ENCODE measurements at places on chromosomes 3 and 15. TPM values are rescaled to one million over a fixed set of nuclear protein-coding genes. Genes with fewer than 3 reads are reported as not detected.

DNA sequence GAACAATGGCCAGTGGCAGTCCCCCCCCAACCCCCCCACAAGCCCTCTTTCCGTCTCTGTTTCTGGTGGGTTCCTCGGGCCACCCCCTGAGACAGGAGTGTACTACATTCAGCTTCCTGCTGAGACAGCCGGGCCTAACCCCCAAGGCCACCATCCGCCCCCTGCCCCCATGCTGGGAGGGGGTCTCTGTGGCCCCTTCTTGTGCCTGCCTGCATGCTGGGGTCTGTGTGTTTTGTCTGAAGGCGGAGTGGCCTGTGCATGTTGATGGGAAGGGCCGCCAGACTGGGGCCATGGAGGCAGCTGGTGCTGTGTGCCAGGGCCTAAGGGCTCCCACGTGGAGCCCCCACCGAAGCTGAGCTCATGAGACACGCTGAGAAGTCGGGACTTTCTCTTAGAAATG, 26.6 kb downstream of the PLXNA1 start:
- DNase-seq, result no peak

GRCh38 chr15:94584833-94585244, 353.5 kb downstream of the MCTP2 start:
- no peak for DNase-seq

DNA sequence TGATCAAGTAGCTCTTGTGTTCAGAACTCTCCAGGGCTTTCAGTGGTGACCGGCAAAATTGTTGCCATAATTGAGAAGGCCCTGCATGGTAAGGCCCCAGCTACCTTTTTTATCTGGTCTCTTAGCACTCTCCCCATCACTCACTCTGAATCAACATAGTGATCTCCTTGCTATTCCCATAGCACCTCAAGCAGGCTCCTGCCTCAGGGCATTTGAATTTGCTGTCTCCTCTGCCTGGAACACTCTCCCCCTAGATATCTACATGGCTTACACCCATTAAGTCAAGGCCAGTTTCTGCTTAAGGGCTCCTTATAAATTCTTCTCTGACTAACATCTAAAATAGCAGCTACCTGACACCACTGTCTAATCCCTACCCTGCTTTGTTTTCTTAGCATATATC, 3.3 kb upstream of the ARID3B start:
- DNase-seq, result no peak

DNA sequence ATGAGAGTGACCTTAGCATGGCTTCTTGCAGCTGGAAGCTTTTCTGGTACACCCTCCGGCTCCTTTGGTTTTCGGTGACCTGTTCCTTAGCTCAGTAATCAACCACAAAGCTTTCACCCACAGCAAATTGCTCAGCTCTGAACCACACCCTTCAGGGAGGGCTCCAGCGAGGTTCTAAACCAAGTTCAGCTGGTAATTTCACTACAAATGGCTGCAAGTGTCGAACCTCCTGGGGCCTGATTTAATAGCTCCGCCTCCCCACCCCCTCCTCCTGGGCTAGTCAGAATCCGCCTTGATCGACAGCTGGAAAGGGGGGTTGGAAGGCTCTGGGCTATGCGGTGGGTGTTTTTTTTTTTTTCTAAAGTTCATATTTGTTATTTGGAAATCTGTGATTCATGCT, 150.9 kb upstream of the MCTP2 start:
- no peak for DNase-seq

DNA sequence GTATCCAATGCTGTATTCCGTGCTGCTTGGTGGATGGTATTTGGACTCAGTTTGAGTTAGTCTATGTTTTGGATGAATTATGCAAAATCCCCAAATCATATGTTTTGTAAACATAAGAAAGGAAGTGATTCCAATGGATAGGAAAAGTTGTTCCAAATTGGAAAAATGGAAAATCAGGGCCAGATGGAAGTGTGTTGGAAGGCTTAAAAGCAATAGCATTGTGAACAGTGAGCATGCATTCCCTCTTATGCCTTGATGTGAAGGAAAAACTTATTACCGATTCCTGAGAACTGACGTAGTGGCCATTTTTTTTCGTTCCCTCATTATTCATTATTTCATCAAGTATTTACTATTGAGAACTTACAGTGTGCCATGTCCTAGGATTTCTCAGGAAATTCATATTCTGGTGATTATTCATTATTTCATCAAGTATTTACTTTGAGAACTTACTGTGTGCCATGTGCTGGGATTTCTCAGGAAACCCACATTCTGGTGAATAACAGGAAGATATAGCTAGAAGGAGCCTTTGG, 144.1 kb upstream of the TPRG1 start:
- DNase-seq, result no peak

- no peak for DNase-seq
These were observed 61.8 kb downstream of the SCN5A start for GRCh38 chr3:38587548-38588131.

DNA sequence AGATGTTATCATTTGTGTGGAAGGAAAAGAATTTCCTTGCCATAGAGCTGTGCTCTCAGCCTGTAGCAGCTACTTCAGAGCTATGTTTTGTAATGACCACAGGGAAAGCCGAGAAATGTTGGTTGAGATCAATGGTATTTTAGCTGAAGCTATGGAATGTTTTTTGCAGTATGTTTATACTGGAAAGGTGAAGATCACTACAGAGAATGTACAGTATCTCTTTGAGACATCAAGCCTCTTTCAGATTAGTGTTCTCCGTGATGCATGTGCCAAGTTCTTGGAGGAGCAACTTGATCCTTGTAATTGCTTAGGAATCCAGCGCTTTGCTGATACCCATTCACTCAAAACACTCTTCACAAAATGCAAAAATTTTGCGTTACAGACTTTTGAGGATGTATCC, 15.1 kb downstream of the KLHL24 start:
- no peak for DNase-seq

DNA sequence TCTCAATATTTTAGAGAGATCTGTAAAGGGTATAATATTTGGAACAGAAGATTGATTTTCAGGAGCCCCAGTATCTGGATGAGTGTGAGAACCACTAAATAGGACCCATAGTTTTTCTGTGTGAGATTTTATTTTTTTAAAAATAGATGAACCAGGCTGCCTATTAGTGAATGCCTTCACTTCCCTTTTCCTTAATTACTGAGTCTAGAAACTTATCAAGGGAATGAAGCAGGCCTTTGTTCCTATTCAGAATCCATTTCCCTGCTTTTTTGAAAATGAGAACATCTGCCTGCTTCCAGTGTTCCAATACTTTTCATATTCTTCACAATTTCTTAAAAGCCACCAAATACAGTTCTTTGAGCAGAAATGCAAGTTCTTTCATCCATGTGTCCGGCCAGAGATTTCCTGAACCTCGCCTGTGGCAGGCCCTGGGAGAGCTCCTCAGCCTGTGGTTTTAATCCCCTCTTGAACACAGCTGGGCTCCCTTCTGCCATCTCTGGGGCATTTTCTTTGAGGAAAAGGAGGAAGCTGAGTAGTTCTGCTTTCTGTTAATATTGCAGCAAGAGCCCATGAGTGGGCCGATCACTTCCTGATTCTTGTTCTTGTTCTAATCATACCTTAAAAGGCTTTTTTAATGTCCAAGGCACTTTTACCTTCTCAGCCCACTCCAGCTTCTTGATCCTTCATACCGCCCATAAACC, 4.7 kb downstream of the EHD4 start:
- no peak for DNase-seq

DNA sequence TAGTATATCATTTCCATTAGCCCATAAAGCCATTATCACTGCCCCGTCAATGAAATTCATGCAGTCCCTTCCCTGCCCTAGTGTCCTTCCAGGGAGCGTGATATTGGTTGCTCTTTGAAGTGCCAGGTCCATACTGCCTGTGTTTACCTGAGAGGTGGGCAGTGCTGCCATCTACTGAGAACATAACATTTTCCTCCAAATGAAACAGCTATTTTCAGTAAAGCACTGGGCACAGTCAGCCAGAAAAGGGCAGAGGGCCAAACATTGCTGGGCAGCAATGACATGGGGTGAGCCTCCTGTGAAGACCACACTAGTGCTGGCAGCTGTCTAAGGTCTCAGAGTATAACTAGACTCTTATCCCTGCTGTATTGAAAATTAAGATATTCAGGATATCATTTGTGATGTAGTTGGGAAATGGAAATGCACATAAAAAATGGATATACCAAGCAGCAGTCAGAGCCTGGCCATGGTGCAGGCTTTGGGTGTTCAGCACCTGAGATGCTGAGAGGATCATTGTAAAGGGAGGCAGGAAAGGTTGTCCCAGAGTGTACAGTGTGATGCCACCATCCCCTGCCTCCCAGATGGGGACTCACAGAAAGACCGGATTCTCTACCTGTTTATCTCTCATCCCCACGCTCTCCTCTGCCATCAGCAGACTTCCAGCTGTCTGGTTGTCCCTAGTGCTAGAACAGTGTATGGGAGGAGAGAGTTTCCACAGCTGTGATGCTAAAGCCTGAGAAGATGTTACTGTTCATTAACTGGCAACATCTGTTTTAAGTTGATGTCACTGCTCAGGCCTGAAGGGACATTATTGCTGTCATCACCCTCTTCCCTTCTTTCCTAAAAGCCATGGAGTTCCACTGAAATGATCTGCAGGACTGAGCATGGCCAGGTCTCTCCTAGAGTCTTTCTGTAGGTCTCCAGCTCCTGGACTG, 108.8 kb downstream of the ARNT2 start:
- no peak for DNase-seq

GRCh38 chr3:104018541-104018940, 1348.2 kb upstream of the ALCAM start:
- DNase-seq, result no peak

- no peak for DNase-seq
These were observed 472.7 kb upstream of the NR2F2 start for GRCh38 chr15:95857758-95858157.

DNA sequence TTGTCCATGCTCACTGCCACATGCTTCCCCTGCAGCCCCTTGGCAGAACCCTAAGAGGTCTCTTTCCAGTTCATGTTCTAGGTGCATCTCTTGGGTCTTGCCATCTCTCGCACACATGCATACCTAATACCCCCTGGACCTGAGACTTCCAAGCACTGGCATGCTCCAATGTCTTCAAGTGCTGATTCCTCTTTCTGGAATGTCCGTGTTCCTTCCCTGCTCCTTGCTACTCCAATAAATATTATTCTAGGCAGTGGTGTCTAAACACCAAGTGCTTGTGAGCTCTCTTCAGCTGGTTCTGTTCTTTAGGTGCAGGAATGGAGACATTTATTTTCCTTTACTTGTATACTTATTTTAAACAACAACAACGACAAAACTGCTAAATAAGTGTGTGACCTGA, 370.1 kb downstream of the LPP start:
- DNase-seq, result no peak

DNA sequence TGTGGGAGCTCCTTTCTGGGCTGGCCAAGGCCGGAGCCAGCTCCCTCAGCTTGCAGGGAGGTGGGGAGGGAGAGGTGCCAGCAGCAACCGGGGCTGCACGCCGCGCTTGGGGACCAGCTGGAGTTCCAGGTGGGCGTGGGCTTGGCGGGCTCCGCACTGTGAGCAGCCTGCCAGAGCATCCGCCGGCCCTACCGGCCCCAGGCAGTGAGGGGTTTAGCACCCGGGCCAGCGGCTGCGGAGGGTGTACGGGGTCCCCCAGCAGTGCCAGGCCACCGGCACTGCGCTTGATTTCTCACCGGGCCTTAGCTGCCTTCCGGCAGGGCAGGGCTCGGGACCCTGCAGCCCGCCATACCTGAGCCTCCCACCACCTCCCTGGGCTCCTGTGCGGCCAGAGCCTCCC, 651.0 kb upstream of the ARPP21 start:
- no peak for DNase-seq

DNA sequence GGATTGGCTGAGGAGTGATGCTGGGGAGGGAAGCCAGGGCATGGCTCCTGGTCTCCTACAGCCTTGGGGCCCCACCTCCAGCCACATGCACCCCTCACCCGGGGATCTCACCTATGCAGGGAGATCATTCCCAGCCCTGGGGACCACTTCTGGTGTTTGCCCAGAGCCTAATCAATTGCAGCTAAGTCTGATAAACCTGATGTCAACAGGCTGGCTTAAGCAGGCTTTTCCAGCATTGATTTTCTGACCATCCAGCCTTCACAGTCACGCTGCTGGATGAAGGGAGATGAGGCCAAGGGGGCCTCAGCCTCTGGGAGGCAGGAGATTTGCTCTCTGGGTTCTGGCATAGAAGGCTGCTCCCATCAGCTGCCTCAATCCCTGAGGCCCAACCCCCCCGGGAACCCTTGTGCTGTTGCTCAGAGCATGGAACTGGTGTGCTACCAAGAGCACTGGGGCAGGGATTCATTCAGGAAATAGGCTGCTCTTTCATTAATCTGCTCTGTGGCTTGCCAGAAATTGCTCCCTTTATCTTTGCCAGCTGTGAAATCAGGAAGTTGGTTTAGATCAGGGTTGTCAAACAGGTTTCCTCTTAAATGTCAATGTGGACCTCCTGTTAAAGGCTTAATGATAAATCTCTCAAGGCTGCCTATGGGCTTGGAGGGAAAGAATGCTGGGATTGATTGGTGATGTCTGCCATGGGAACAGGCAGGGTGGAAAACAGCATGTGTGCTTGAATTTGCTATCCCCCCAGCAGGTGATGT, 19.0 kb downstream of the FAM3D start:
- DNase-seq, result no peak

DNA sequence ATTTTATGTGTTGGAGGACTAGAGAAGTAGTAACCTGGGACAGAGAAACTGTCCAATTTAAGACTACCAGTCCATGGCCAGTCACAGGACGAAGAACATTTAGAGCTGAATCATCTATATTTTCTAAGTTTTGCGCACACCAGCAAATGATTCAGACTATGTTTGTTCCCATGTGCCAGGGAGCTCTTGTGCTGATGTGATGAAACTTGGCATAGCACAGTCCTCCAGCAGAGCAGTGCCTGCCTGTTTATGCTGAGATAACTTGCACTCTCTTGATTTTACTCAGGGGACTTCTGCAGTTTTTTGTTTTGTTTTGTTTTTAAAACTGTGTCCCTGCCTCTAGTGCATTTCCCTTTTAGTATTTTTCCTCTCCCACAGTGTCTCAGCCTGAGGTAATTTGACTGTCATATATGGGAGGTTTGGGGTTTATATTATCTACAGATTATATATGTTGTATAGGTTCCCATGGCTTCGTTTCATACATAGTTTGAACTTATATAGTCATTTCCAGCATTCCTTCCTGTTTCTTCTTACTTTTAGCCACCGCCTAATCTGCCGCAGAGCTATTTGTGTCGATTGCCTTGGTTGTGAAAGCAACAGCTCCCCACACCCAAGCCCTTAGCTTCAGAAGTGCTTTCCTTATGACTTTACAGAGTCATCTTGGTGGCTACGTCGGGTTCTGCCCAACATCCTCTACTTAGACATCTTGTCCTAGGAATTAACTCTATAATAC, 45.5 kb downstream of the PPM1L start:
- DNase-seq, result no peak

ANKRD63 gene
- polyA plus RNA-seq, result not detected

PEX11A gene
- polyA plus RNA-seq, result 7.5 TPM

AADACL2 gene
- not detected for polyA plus RNA-seq

ITIH3 gene
- polyA plus RNA-seq, result 0.86 TPM

CHL1 gene
- polyA plus RNA-seq, result 0.25 TPM

ZFAND6 gene
- polyA plus RNA-seq, result 166 TPM

GNL3 gene
- 71.6 TPM for polyA plus RNA-seq

C3orf85 gene
- polyA plus RNA-seq, result not detected

CLDN16 gene
- polyA plus RNA-seq, result 0.04 TPM

CFAP92 gene
- polyA plus RNA-seq, result not detected
